ENCODE measurements at places on chromosomes 16 and 17. TPM values are rescaled to one million over a fixed set of nuclear protein-coding genes. Genes with fewer than 3 reads are reported as not detected.
A peak's percentile ranks its signal among the peaks of the same experiment; 100 is the strongest.

DNA sequence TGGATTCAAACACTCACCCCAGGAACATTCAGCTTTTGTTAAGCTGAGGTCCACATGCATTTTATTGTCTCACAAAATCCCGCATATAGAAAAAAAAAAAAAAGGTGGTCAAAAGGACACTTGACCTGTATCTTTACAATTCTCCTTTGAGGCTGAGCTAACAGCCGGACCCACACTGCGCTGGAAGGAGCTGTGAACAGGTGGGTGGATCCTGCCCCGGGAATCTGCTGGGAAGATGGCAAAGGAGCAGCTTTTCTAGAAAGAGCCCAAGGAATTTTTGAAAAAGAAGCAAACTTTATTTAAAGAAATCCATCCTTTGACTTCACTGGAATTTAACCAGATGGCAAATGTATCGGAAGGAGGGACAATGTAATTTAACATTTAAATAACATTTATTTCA is 108.1 kb downstream of the ADCY9 start:
- DNase-seq: no peak

DNA sequence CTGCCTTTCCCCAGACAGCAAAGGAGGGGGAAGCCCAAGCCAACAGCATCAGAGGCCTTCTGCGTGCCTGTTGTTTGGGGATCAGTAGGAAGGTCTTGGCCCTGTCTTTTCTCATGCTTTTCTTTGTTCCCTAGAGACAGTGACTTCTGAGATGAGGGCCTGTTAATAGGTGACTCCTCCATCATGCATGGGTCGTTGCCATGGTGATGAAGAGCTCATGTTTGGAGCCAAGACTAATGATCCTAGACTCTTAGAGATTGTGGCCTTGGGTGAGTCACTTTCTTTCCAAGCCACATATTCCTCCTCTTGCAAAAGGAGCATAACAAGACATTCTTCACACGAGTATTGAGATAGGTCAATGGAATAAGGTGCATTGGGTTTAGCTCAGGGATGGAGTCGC is 201.1 kb upstream of the ASIC2 start:
- DNase-seq: no peak

- DNase-seq: no peak
These were observed 48.8 kb downstream of the PITPNM3 start for GRCh38 chr17:6507535-6507934.

DNA sequence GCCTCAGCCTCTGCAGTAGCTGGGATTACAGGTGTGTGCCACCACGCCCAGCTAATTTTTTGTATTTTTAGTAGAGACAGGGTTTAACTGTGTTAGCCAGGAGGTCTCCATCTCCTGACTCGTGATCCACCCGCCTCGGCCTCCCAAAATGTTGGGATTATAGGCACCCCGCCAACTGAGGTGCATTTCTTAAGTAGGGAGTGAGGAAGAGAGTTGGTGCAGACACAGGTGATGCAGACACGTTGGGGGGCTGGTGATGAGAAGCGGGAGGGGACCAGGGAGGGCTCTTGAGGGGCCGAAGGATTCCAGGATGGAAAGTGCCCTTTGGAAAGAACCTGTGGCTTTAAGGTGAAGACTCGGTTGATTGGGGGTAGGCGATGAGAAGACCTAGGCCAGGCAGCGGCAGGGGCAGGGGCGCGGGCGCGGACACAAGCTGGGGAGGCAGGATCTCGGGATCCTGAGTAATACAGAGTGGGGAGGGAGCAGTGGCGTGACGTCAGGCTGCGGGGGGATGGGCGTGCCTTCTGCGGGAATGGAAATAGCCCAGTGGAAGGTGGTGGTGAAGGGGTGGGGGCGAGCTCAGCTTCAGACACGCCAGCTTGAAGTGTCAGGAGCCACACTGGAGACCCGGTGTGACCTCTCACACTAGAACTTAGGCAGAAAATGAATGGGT is 2.5 kb upstream of the ATP6V0C start:
- DNase-seq: peak; percentile 92

MLX gene
- total RNA-seq: 41.8 TPM

SSTR5 gene
- not detected for total RNA-seq

SDK2 gene
- 0.72 TPM for total RNA-seq

Measured in omental fat pad (tissue), 4 donors.